IMR-90 (cell line): ENCODE measurements at places on chromosomes 3 and 15. TPM values are rescaled to one million over a fixed set of nuclear protein-coding genes. Genes with fewer than 3 reads are reported as not detected.

The TTLL13 gene
- 0.10 TPM in 1 of 2 replicates, not detected in the other for polyA plus RNA-seq

GRCh38 chr3:139238281-139239030 lies 105.4 kb upstream of the MRPS22 start:
- no peak for DNase-seq

DNA sequence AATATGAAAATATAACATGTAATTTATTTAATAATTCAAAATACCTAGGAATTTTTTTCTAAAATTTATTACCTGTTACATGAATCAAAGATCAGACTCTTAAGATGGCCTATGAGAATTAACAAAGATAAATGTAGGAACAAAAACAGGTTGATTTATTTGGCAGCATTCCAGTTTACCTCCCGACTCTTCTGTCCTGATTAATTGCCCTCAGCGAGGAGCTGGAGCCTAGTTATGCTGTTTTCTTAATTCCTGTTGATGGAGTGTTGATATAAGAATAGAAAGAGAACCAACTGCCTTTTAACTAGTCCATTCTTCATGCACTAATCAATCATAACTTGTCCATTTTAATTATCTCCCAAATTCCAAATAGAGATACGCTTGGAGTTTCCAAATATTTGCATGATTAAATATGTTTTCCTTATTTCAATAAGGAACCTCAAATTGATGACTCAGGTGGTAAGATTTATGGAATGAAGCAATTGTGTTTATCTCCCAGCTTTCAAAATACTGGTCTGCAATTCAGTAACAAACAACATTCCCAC lies 10.6 kb upstream of the CPB1 start:
- no peak for DNase-seq

GRCh38 chr15:55915876-55916567 lies 77.4 kb downstream of the NEDD4 start:
- DNase-seq: peak; percentile 56

DNA sequence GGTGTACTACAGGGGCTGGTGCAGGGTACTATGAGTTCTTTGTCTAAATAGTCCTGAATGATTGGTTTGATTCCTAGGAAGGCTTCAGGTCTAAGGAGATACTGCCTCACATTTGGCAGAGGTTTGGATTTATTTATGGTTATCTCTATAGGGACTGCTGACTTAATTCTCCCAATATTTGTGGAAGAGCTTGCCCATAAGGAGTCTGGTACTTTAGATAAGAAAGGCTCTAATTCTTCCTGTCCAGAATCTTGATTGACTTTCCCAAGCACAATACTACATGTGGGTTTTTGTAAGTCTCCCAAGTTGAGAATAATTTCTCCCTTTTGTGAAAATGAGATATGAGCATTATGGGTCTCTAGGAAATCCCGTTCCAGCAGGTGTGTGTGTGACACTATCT lies 36.7 kb upstream of the AP4E1 start:
- no peak for DNase-seq

The GABRA5 gene
- 4.0 and 4.3 TPM in 2 replicates for polyA plus RNA-seq

GRCh38 chr3:183815563-183815940 lies 9.8 kb downstream of the MAP6D1 start:
- no peak for DNase-seq

The NPAP1 gene
- not detected in 2 replicates for polyA plus RNA-seq

DNA sequence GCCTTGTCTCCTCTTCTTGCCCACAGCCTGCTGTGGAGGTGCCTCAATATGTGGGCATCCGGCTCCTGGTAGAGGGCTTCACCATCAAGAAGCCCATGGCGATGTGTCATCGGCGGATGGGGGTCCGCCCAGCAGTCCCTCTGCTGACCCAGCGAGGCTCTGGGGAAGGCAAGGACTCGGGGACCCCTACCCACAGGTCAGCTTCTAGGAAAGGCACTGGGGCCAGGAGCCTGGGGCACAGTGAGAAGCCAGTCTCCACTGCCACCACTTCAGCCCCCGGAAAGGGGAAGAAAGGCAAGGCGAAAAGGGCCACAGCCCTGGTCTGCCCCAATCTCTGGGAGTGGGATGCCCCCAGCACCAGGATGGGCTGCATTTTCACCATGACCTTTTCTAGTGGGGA lies 10.7 kb downstream of the RPUSD3 start:
- no peak for DNase-seq

The ARGFX gene
- not detected in 2 replicates for polyA plus RNA-seq

DNA sequence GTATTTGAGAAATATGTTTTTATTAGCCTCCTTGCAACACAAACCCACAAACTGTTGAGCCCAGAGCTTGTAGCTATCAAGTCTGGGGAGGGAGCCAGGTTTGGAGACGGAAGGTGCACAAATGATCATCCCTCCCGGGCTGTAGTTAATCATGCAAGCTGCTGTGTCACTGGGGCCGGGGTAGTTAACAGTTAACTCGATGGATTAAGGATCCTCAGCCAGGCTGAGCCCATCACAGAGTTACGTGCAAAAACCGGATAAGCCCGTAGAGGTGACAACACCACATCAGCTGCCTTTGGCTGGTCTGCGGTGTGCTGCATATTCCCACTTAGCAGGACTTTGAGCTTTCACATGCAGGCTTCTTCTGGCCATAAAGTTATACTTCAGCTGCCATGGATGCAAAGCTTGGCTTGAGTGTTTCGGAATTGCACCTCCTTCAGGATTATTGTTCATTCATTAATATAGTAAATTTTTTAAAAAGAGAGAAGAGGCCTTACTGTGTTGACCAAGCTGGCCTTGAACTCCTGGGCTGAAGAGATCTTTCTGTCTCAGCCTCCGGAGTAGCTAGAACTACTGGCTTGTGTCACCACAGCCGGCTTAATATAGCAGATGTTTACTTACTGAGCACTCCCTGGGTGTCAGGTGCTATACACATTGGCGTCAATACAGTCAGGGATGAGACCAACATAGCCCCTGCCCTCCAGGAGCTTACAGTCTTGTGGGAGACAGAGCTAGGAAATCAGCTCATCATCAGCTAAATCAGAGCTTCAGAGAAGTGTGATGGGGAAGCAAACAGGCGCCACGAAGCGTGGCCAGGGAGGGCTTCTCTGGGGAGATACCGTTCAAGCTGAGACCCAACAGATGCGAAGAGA lies 226.8 kb upstream of the BHLHE40 start:
- peak; percentile 10 for DNase-seq

The LRRC2 gene
- polyA plus RNA-seq: 2.5 and 2.9 TPM in 2 replicates

DNA sequence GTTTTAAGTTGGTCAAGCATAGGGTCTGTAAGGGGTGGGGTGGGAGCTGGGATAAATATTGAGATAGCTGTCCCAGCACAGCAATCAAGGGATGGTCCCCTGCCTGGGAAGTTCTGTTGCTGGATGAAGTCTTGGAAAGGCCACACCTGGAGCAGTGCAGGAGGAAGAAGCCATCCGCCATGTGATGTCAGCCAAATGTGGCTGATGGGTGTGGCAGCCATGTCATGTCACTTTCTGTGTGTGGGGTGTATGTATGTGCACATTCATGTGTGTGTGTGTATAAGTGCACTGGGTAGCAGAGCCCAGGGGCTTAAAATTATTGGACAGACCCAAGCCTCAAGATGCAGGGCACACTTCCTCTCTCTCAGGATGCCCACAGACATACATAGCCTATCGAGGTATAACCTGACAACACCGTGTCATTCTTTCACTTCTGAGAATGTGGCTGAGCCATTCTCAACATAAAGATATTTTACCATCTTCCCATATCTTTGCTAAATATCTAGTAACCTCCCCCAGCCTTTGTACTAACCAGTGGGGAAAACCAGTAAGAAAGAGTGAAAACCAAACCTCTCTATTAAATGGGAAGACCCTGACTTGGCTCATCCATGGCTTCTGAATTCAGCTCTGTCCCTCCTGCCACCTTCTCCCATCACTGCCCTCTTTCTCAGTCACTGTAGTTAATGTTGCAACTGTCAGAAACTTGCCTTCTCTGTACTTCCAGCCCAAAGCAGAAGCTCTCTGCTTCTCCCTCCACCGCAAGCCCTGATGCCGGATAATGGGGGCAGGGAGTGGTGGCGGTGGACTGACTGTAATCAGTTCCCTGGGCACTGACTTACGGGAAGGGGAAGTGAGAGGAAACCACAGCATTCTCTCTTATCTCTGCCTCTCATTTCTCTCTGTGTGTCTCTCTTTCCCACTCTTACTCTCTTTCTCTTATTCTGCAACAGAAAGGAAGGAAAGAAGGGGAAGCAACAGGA lies 11.2 kb downstream of the TNFSF10 start:
- no peak for DNase-seq

- no peak for DNase-seq
Observed at GRCh38 chr15:32972686-32973085, 221.8 kb downstream of the FMN1 start.

DNA sequence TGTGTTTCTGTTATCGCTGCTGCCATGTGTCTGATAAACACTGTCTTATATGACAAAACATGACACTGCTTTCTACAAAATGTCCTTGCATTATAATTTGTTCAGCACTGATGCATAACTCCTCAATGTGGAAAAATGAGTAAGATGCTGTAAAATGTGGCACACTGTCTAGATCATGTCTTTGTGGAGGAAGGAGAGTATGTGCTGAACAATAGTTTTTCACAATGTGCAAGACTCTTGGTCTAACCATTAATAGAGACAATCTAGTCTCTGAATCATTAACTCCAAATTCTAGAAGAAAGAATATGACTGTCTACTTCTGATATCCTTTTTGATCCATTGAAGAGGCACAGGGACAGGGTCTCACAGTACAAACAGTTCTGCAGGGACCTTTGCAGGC lies 127.9 kb upstream of the RARB start:
- DNase-seq: no peak

DNA sequence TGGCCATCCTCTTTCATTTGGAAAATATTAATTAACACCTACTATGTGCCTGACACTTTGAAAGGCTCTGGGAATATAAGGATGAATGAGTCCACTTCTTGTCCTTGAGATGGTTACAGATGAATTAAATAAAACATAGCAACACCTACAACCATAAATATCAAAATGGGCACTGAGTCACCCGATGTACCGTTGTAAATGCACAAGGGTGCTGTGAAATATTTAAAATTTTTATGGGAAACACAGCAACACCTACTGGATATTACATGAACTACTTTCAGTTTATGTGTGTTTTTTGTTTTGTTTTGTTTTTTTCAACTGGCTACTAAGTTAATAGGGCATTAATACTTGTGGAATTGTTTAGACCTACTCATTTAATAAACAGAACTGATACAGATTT lies 239.0 kb upstream of the NAALADL2 start:
- DNase-seq: no peak

- DNase-seq: no peak
Observed at GRCh38 chr3:189853906-189854305, 222.7 kb downstream of the TP63 start.

DNA sequence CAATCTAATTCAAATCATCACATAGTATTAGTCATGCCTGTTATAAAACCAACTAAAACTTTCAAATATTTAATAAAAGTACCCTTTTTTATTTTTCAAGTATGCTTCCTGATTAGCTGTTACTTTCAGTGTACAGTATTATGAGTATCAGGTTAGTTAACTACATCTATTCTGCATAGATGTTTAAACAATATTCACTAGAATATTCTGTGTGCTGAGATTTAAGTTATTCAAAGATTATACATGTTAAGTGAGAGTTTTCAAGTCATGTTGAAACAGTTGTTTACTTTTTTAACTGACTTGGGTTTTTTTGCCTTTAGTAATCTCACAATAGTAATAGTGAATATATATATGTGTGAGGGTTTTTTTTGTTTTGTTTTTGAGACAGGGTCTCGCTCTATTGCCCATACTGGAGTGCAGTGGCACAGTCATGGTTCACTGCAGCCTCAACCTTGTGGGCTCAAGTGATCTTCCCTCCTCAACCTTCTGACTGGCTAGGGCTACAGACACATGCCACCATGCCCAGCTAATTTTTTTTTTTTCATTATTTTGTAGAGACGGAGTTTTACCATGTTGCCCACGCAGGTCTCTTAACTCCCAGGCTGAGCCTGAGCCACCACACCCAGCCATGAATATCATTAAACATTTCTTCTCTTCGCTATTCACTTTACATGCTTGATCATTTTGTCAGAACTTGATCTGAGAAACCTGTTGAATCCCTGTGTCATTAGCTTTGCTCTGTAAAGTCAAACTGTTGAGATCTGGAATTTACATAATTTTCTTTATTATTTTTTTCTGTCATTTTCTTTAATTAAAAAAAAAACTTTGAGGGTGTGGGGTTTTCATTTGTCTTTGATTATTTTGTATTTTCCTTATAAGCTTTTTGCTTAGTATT lies 286.2 kb upstream of the UBE2E1 start:
- DNase-seq: no peak

DNA sequence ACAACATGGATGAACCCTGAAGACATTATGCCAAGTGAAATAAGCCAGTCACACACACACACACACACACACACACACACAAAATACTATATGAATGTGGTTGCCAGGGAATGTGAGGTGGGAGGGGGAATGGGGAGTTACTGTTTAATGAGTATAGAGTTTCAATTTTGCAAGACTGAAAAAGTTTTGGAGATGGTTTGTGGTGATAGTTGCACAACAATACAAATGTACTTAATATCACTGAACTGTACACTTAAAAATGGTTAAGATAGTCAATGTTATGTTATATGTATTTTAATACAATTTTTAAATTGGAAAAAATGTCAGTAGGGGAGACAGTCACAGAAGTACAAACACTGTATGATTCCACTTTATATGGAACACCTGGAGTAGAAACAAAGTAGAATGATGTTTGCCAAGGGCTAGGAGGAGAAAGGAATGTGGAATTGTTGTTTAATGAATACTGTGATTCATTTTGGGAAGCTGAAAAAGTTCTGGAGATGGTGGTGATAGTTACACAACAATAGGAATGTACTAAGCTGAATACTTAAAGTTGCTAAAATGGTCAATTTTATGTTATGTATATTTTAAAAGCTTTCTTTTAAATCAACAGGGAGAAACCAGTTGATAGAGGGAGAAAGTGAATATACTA lies 76.6 kb downstream of the RPL39L start:
- peak; percentile 78 for DNase-seq

The IL5RA gene
- not detected in 2 replicates for polyA plus RNA-seq

The WDR72 gene
- polyA plus RNA-seq: not detected in 2 replicates

The LSAMP gene
- polyA plus RNA-seq: 7.9 and 8.0 TPM in 2 replicates

The ACTC1 gene
- polyA plus RNA-seq: 1.9 and 2.8 TPM in 2 replicates

The FBN1 gene
- polyA plus RNA-seq: 130 and 134 TPM in 2 replicates

GRCh38 chr3:161317077-161317476 lies 54.2 kb downstream of the SPTSSB start:
- no peak for DNase-seq

DNA sequence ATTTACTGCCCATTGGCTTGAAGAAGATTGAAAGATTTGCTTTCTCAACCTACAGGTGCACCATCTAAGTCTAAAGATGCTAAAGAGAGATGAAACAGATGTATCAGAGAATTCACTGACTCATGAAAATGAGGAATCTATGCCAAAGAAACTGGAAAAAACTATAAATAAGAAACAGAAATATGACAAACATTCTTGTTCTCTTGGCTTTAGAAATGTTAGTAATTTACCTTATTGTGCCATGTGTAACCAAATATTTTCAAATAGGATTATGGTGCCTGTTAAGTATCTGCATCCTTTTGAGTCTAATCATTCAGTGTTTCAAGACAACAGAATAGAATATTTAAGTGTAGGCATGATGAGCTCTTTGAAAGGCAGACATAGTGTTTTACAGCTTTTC lies 271.5 kb downstream of the MEX3B start:
- DNase-seq: no peak

GRCh38 chr3:53938645-53939044 lies 47.0 kb upstream of the SELENOK start:
- peak; percentile 52 for DNase-seq
